ENCODE measurements at places on chromosomes 13 and 19.

DNA sequence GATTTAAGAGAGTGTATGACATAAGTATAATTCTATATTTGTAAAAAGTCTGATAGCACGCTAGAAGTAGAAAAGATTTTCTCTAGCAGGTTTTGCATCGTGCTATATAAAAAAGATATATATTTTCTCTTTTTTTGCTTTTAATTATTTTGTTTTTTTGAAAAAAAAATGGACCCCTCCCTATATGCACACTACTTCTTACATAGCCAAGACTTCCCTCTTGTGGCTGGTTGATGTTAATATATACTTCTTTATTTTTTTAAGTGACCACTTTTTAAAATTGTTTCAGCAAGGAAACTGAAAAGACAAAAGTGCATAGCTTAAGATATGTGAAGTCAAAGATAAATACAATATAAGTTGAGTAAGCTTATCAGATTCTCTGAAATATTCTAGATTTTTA is 1202.8 kb downstream of the DIAPH3 start:
- DNase-seq, result no peak

DNA sequence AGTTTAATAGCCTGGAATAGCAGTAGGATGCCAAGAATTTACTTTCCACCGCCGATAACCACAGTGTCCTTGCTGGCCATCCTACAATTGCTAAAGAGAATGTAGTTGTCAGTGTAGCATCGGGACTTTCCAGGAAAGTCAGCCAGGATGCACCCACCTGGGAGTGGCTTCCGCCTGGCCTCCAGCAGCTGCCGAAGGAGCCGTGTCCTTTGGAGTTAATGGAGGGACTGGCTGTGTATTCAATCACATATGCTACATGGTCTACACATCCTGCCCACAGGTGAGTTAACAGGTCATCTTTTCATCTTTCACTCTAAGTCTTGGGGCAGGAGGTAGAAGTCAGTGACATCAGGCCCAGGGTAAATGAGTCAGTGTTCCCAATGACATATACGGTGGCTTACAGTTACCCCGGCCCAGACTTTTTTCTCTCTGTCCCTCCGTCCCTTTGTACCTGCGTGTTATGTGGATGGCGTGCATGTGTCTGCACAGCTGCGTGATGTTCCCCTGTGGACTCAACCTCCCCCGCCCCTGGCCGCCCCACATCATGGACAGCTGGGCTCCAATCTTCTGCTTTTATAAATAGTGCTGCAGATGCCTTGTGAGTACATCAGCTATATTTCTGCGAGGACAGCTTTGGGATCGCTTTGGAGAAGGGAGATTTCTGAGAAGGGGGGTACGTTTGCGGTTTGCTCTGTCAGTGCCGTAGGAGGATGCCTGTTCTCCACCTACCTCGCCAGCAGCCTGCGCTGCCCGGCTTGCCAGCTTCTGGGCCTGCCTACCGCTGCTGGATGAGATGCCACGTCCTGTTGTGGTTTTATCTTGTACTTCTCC is 63.1 kb downstream of the ATP11A start:
- no peak for DNase-seq

DNA sequence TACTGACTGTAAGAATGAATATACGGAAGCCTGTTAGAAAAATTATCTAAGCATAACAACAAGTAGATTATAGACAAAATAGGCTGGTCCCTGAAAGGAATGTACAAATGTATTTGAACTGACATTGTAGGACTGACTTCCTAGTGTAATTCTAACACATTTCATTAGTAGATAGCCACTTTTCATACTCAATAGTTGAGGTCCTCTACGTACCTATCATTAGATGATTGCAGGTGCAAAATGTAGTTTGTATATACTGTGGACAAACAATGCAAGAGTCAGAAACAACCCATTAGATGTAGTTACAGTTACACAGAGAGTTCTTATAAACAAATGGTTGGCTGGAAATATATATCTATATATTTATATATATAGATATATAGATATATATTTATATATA is 402.3 kb upstream of the SLITRK6 start:
- no peak for DNase-seq

GRCh38 chr13:36713887-36714286 is 40.1 kb downstream of the SERTM1 start:
- DNase-seq, result no peak

DNA sequence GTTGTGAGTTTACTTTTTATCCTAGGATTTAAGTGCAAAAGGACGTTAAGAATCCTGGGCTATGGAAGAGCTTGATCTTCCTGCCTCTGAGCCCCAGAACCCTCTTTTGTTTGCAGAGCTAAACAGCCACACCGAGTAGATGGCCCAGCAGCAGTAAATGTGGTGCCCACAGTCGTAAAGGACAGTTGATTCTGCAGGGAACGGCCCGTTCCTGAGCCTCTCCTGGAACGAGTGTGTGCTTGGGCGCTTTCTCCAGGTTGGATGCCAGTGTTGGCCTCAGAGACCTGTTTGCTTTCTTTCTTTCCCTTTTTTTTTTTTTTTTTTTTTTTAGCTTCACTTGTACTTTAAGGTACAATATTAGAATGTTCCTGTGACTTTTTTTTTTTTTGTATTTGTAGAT is 41.7 kb downstream of the SPATA13 start:
- DNase-seq, result no peak

- DNase-seq, result no peak
Observed at GRCh38 chr13:56888455-56888854, 252.3 kb upstream of the PRR20A start.

- no peak for DNase-seq
Observed at GRCh38 chr13:113049981-113050380, 55.6 kb upstream of the F7 start.

Data from GM20000 (cell line).